ENCODE measurements at places on chromosomes 11 and 22.
A peak's percentile ranks its signal among the peaks of the same experiment; 100 is the strongest.

DNA sequence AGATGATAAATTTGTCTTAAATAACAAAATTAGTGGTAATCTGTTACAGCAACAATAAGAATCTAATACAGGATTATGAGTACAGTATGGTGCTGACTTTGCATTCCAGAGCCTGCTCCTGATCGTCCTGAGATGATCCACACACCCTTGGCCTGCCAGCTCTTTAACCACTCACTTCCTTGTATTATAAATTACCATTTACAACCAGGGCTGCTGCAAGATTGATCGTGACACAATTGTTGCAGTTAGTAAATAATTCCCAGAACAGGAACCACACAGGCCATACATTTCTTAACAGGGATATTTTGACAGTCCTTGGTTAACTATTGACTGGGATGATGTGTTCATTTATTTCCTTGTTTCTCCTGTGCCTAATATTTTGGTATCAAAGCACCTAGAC is 3.8 kb upstream of the CBLIF start:
- DNase-seq, result no peak

- no peak for DNase-seq
Measured at GRCh38 chr11:2662430-2663299, 37.1 kb downstream of the KCNQ1OT1 start.

- DNase-seq, result no peak
Measured at GRCh38 chr11:117186431-117186761, 7.9 kb downstream of the SIDT2 start.

DNA sequence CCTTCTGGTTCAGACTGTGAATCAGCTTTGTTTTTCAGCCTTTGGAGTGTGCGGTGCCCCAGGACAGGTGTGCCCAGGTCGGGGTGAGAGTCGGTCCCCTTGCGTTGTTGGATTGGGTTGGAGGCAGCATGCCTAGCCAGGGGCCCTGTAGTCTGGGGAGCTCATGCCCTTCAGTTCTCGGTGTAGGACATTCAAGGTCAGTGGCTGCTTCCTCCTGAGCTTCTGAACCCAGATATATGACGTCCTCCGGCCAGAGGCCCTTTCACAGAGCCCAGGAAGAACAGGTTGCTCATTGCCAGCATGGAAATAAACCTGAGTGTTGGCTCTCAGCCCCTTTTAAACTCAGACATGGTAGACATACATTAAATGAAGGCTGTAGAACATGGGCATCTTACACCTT is 2.7 kb downstream of the CSRP3 start:
- no peak for DNase-seq

DNA sequence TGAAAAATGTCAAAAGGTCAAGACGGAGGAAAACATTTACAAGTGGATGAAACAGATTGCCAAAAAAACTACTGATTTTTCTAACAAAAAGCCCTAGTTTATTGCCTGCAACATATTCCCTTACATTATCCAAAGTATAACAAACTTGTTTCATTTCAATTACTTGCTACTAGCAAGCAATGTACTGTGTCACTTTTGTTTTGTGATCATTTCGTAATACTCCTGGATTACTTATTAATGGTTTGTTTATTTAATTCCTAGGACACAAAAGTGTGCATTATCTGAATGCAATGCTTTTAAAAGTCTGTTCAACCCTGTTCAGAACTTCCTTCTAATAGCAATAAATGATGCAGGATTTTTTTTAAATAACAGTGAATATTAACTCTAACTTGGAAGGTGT is 50.9 kb downstream of the CCDC34 start:
- no peak for DNase-seq

DNA sequence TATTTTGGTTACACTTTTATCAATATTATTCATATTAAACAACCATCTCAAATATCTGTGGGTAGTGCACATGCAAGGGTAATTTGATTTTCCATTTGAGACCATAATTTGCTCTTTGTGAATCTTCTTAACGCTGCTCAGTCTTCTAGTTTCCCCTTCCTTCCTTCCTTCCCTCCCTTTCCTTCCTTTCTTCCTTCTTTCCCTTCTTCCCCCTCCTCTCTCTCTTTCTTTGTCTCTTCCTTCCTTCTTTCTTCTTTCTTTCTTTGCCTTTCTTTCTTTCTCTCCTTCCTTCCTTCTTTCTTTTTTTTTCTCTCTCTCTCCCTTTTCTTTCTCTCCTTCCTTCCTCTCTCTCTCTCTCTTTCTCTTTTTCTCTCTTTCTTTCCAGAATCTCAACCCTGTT is 4.1 kb upstream of the RNF26 start:
- DNase-seq, result no peak

GRCh38 chr11:66106786-66107599 is 36.9 kb downstream of the PACS1 start:
- no peak for DNase-seq

DNA sequence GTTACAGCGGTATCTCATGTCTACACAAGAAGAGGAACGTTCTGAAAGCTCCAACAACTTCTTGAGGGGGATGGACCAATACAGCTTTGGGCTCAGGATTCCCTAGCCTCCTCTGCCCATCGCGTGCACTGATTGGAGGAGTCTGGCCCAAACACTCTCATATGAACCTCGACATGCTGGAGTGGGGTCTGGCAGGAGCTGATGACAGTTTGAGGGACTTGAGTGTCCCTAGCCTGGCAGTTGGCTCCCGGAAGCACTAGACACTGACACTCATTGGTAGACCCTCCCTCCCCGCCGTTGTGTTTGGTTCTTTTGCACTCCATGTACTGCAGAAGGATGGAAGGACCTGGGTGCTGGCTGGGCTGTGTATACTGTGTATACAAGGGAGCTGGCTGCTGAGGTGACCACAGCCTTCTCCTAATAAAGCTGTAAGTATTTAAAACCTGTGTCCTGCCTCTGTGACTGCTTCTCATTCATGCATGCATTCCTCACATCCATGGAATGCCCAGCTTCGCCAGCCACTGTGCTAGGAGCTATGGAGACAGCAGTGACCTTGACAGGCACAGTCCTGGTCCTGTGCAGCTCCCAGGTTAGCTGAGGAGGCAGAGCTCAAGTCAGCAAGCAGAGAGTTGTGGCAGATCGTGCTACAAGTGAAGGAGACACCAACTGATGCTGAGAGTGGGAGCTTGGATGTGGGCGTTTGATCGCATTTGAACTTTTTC is 27.9 kb downstream of the ADAMTS15 start:
- no peak for DNase-seq

- DNase-seq, result no peak
Measured at GRCh38 chr11:134120921-134121526, 52.2 kb downstream of the JAM3 start.

DNA sequence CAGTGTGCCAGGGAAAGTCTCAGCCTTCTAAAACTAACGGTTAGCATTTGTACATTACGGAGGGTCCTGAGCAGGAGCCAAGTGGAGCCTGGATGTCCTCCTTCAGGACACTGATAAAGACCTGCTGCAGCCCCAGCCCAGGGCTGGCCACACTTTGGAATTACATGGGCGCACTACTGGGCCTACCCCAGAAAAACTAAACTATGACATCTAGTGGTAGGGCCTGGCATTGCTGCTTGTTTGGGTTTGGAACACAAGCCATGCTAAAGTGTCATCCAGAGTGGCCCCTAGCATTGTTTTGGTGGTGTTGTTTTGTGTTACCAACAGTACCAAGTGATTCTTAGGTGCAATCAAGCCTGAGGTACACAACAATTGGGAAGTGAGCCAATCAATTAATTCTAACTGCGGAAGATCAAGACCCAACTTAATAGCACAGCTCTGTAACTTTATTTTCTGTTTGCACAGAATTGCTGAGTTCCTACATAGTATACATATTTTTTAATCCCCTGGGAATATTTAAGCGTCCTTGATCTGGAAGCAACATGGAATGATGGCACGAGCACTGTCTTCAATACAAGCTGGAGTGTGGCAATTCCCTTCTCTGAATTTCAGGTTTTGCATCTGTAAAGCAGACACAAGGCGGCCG is 340.7 kb downstream of the LARGE1 start:
- DNase-seq, result peak; percentile 33

GRCh38 chr11:73350908-73351636 is 25.1 kb upstream of the RELT start:
- no peak for DNase-seq

GRCh38 chr11:18459634-18460033 is 4.0 kb downstream of the LDHAL6A start:
- DNase-seq, result no peak

- no peak for DNase-seq
Measured at GRCh38 chr11:32500001-32500400, 64.7 kb upstream of the WT1 start.

DNA sequence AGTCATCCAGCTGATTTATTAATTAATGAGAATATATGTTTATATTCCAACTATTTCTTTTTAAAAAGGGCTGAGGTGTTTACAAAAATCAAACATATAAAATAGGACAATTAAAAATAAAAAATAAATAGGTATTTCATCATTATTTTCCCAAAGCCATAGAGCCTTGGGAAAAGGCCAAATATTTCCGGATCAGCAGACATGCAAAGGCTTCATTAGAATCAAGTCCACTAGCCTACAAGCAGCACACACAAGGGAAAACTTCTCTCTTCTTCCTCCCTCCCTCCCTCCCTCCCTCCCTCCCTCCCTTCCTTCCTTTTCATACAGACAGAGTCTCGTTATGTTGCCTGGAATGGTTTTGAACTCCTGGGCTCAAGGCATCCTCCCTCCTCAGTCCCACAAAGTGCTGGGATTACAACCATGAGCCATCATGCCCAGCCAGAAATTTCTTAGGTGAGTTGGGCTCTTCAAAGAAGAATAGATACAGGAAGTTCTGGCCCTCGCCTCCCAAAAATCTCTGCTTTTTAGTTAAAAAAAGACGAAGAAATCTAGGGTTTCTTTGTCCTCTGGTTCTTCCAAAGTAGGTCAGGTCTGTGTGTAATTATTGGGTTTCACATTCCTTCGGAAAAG is 121.2 kb downstream of the SIK3 start:
- no peak for DNase-seq

DNA sequence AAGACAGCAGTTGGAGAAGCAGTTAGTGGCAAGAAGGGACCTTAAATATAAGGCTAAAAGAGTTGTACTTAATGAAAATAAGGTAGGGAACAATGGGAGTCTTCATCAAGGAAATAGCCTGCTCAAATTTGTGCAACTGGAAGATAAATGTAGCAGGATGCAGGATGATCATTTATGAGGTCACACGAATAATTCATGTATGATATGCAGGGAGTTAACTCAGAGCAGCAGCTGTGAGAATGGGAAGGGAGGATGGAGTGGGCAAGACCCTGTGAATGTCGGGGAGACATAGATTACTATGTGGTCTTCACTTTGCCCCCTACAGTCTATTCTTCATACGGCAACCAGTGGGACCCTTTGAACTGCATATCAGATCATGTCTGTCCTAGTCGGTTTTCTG is 25.2 kb upstream of the BMAL1 start:
- DNase-seq, result no peak

GRCh38 chr22:28832731-28833130 is 32.4 kb upstream of the XBP1 start:
- DNase-seq, result no peak

DNA sequence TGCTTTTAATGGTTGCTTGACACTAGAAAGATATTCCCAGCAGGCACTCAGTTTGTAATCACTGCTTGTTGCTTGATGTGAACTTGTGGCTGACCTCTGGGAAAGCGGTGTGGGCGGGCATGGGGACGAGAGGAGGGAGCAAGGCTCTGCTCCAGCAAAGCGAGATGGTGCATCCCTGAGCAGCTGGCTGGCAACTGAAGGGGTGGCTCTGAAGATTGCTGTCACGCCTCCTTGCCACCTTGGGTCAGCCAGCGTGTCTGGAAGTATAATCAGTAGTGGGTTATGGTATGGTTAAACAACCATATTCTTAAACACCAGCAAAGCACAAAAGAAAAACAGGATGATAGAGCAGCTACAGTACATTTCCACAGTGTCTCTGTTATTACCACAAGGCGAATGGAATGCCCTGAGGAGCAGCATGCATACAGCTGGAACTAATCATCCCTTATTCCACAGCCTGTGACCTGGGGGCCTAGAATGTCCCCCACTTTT is 124.5 kb downstream of the TRIM44 start:
- DNase-seq, result no peak

GRCh38 chr22:19466848-19467752 is 11.9 kb downstream of the UFD1 start:
- no peak for DNase-seq

- DNase-seq, result no peak
Measured at GRCh38 chr11:59859673-59860072, 6.6 kb downstream of the TCN1 start.

DNA sequence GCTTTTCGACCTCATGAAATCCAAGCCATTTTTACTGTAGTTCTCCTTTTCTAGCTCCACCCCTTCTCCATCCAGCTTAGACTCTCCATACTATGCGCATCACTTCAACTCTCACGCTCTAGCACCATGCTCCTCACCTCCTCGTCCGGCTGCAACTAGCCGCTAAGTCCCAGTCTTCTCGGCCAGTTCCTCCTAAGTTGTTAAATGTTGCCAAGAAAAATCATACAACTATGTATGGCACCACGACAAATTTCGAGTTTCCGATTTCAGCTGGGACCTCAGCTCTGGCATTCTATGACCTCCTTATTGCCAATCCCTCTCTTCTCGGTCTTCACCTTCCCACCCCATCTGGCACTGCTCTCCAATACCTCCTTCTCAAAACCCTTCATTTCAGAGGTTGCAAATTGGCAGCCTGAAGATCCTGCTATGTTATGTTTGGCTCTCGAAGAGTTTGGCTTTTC is 1.0 kb downstream of the ZNF70 start:
- DNase-seq, result no peak

DNA sequence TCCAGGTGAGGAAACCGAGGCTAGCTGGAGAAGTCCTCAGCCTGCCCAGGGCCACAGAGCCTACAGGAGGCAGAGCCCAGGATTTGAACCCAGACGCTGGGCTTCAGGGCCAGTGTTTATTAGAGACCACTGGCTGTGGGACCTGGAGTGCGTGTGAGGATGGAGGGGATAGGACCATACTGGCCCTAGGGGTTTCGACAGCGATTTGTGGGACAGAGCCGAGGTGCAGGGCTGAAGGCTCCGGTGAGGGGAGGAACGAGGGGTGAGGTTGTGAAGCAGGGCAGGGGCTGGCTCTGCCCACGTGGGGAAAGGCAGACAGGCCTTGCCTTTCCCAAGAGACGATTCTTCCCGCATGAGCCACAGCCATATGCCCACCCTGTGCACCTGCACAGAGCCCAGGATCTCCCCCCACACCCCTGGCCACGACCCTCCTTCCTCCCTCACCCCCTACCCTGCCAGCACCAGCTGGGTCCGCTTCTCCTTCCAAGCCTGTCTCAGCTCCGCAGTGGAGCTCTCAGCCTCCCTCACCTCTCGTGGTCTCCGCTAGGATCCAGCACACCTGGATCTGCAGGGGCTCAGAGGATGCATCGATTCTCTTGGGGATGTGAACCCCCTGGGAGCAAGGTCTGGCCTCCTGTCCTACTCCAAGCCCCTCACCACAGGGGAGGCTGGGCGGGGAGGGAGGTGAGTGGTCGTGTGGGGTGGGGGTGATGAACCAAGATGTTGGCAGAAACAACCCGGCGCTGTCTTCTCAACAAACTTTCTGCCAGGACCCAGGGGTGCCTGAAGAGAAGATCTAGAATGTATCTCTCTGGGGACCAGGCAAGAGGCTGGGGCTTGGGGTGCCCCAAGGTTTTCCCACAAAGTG is 58.4 kb downstream of the RTL6 start:
- DNase-seq, result no peak

Measured in NT2/D1 (cell line).